ENCODE measurements at places on chromosomes 5 and 9.
A peak's percentile ranks its signal among the peaks of the same experiment; 100 is the strongest.

DNA sequence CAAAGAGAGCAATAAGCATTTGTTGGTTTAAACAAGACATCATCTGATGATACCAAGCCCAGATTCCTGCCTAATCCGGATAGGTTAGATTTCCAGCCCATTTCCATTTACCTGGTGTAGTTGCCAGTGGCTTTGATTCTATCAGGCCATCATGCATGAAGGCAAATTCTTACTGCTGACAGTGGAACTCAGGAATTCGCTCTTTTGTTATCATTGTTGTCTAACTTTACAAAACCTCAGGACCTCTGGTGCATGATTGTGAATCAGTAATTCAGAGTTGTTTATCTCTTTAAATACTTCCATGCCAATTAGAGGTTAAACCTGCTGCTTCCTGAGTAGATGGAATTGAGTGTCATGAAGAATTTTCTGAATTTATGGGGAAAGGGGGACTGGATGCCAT is 76.5 kb downstream of the C9orf152 start:
- DNase-seq = no peak

DNA sequence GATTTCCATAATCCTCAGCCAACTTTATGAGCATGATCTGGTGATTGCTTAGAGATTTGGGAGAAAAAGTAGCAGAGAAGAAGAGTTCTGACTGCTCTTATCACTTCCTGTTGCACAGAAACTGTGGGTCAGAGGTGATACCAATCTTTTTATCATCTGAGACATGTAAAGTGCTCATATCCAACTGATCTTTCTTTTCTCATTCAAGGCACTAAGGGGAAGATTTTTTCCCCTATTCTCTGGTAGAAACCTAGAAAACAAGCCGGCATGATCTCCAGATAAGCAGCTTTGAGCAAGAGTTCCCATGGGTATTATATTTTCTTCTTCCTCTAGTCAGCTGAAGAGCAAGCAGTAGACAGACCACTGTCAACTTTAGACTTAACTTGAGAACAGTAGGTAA is 29.0 kb upstream of the GPR150 start:
- DNase-seq = no peak

GRCh38 chr9:135905380-135906258 is 1.7 kb downstream of the CAMSAP1 start:
- DNase-seq = no peak

DNA sequence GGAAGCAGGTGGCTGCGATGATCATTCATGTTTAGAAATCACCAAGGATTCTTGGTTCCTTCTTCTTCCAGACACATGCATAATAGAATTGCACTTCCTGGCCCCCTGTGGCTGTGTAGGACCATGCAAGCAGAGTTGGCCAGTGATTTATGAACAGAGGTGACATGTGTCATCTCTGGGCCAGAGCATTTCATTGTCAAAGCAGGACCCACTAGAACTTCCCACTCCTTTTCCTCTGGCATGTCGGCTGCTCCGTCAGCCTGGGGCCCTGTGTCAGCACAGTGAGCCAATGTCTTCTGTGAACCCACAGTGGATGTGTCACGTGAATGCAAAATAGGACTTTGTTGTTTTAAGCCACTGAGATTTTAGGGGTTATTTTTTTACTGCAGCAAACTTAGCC is 59.2 kb downstream of the HSD17B3 start:
- DNase-seq = no peak

DNA sequence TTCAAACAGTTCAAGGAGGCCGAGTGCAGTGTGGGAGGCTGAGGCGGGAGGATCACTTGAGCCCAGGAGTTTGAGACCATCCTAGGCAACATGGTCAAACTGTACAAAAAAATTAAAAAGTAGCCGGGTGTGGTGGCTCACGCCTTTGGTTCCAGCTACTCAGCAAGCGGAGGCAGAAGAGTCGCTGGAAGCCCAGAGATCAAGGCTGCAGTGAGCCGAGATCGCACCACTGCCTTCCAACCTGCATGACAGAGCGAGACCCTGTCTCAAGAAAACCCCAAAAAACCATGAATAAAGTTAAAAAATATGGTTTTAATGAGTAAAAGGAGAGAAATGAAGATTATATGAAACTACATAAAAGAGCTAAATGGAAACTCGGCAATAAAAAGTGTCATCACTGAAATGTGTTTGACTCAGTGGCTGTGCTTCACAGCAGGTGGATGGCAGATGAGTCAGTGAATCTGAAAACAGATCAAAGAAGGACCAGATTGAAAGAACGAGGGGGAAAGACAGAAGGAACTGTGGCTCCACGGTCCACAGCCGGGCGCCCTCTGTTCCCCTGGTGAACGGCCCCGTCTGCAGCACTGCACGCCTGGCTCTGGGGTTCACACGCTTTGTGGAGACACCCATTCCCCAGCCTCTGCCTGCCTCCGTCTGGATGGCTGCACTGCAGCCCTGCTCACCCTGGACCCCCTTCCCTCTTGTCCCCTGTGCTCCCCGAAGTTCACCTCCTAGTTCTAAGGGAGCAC is 25.1 kb downstream of the EXD3 start:
- DNase-seq = no peak

GRCh38 chr5:35341189-35341588 is 110.9 kb upstream of the PRLR start:
- no peak for DNase-seq

GRCh38 chr9:20043035-20043434 is 254.2 kb upstream of the SLC24A2 start:
- DNase-seq = no peak

DNA sequence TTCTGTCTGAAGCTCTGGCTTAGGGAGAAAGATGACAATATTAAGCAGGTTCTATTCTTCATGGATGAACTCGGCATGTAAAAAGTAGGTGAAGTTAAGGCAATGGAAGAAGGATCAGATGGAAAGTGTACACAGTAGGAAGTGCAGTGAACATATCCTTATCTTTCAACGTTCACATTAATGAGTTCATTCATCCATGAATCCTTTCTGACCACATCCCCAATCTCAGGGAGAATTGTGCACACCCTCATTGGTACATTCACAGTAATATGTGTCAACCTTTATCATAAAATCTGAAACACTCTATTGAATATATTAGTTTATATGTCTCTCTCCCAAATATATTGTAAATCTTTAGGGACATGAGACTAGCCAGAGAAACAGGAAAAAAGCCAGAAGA is 5.5 kb downstream of the GIN1 start:
- DNase-seq = no peak

DNA sequence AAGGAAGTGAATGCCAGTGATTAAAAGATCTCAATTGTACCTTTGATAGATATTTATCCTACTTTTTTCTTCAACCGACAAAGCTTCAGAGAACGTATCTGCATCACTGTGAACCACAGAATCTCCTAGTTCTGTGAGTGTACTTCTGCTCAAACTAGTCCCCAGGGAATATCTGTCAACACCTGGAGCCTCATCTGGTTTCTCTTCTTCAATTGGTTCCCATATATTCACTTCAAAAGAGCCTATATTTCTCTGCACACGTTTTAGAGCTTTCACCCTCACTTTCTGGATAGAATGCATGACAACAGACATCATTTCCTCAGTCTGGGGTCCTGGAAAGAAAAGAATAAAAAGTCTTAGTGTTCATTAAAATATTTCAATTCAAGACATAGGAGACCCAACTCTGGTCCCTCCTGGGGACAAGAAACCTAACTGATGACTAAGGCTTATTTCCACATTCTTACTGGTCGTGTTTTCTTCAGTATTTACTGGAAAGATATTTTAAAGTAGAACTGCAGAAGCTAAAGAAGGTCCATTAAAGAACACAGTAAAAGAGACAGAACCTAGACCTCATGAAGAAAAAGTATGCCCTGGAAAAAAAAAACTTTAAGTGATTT is 64.3 kb downstream of the CPLANE1 start:
- DNase-seq = no peak

DNA sequence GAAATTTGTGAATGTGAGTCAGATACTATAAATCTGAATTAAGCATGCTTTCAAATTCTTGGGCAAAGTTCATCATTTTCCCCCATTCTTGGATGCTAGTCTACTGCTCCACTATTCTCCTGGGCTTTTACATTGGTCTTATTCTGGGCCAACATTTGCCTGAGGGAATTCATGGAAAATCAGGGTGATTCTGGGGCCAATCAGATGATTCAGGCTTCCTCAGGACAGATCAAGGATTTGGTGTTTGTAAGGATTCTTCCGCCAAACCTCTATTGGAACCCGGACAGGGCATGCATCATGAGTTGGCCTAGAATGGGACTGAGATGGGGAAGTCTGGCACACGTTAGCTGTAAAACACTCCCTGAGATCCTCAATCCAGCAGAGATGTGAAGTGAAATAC is 113.8 kb downstream of the MEF2C start:
- DNase-seq = no peak

DNA sequence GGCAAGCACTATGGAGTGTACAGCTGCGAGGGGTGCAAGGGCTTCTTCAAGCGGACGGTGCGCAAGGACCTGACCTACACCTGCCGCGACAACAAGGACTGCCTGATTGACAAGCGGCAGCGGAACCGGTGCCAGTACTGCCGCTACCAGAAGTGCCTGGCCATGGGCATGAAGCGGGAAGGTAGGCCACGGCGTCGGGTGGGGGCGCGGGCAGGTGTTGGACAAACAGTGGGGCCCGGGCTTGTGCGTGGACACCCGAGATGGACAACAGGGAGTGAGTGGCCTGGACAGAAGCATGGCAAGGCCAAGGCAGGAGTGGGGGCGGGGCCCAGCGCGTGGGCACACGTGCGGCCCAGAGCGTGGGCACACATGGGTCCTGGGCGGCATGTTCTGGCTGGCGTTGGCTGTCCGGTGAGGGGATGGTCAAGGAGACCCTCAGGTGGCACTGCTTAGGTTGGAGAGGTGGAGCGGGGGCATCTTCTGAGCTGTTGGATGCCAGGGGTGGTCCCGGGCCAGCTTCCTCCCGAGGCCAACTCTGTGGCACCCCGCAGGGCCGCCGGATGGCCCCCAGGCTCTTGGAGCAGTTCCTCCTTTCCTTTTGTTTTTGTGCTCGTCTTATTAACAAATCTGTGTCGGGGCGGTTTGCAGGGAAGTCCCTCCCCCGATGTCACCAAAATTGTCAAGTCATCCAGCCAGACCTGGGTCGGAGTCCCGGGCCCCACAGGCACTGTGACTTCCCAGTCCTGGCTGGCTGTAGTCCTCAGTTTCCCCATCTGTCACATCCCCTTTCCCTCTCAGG is 82.9 kb downstream of the RXRA start:
- no peak for DNase-seq

- DNase-seq = peak; percentile 9
These were observed 44.5 kb downstream of the AGXT2 start for GRCh38 chr5:35003018-35003957.

- DNase-seq = no peak
These were observed 54.1 kb upstream of the DMRTA1 start for GRCh38 chr9:22392523-22392922.

GRCh38 chr9:34185778-34186551 is 7.1 kb downstream of the UBAP1 start:
- DNase-seq = no peak

- DNase-seq = no peak
These were observed 433.8 kb upstream of the CDH9 start for GRCh38 chr5:27472000-27472763.

- no peak for DNase-seq
These were observed 347.9 kb upstream of the SEMA6A start for GRCh38 chr5:116922532-116922931.

DNA sequence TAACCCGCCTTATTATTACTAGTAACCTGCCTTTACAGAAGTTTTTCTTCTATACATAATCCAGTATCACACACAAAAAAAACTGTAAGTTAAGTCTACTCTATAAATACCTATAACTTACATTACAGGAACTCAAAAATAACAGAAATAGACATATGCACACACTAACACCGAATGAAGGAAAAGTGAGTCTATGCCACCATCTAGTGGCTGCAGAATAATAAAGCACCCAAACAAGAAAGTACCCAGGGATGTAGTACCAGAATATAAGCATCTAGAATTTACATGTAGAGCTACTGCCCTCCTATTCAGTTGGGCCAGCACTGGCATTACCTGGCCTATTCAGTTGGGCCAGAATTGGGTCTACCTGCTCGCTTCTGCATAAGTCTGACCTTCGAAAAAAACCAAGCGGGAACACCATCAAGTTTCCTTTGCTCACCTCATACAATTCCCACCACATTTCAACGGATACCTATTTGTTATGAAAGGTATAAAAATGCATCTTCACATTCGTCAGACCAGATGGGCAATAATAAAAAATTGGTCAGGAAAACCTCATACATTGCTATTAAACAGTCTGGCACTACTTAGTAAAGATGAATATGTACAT is 4.0 kb upstream of the NIPSNAP3A start:
- no peak for DNase-seq

DNA sequence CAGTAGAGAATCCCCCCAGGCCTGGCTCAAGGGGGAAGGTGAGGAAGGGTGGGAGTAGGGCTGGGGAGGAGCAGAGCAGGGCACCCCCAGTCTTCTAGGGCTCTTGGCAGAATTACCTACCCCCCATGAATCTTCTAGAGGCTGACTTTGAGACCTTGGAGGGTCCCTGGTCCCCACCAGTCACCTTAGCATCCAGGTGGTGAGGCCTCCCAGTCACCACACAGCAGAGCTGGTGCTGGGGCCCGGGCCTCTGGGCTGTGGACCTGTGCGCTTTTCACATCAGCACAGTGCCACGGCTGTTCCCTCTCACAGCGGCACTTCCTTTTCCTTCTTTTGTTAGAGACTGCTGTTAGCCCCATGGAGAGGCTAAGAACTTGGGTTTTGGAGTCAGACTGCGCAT is 148.6 kb upstream of the PITX1 start:
- no peak for DNase-seq

DNA sequence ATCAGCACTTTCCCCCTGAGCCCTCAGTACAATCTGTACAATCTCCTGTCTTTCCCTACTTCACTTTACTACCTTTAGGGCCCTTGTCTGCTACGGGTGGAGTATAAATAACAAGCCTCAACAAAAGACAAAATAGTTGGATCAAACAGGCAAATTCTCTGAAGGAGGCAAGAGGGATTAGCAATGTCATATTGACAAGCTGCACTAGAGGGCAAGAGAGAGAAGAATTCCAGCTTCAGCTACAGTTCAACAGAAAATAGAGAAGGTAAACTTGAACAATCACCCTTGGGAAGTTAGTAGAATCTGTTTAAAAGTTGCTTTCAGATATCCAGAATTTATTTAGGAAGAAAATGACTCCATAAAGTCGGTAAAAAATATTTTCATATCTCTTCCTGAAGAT is 68.4 kb upstream of the IZUMO3 start:
- no peak for DNase-seq

DNA sequence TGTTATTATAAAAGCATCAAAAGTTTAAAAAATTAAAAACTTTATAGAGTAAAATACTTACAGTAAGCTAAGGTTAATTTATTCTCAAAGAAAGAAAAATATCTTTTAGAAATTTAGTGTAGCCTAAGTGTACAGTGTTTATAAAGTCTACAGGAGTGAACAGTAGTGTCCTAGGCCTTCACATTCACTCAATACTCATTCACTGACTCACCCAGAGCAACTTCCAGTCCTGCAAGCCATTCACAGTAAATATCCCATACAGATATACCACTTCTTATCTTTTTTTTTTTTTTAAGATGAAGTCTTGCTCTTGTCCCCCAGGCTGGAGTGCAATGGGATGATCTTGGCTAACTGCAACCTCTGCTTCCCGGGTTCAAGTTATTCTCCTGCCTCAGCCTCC is 73.1 kb upstream of the FST start:
- DNase-seq = no peak

Data from DMS 273 treated with DMSO at 0.1 percent for 48 hours (cell line).